ENCODE measurements at places on chromosomes 1 and 21.

- peak; percentile 67 for DNase-seq
Measured at GRCh38 chr1:37682334-37682987, 9.9 kb upstream of the CDCA8 start.

GRCh38 chr1:33957854-33958253 lies 94.0 kb downstream of the HMGB4 start:
- peak; percentile 25 for DNase-seq

DNA sequence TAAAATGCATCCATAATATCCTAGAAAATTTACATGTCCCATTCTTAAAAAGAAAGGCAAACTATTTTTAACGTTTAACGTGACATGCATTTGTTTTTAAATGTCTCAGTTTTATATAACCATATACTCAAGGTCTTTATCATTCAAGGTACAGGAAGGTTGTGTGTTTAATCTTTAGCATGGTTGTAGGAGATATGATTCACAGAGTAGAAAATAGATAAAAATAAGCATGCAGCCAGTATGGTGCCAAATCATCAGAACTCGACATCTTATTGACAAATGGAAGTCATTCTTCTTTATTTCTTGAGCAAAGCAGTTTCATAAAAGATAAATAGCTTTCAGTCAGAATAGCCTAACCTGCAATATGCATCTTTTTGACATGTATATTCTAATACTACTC lies 51.0 kb downstream of the SAMSN1 start:
- DNase-seq: no peak

DNA sequence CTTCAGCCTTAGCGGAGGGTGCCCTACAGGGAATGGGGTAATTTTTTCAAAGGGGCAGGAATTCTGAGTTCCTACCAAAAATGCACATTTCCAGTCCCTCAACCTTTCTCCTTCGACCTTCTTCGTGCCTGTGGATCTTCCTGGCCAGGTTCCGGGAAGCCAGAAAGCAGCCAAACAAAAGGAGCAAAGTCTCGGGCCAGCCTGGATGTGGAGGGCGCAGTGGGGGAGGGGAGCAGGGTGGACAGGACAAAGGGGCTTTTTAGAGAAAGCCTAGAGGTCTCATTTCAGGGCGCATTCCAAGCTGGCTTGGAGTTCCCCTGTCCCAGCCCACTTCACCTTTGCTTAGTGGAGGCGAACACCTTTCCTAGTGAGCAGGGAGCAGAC lies 2.9 kb upstream of the INAVA start:
- no peak for DNase-seq

DNA sequence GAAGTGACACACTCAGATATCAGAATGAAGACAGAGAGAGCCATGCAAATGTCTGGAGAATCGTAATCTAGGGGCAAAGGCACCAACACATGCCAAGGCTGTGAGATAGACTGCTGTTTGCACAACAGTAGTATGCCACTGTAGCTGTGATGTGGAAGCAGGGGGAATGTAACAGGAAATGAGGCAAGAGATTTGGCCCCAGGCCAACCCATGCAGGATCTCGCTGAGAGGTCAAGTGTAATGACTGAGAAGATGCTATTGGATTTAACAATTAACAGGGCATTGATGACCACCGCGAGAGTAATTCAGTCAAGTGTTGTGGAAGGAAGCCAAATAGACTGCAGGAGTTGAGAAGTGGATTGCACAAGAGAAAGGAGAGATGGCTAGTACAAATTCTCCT lies 107.3 kb upstream of the ST6GALNAC5 start:
- DNase-seq: peak; percentile 49

DNA sequence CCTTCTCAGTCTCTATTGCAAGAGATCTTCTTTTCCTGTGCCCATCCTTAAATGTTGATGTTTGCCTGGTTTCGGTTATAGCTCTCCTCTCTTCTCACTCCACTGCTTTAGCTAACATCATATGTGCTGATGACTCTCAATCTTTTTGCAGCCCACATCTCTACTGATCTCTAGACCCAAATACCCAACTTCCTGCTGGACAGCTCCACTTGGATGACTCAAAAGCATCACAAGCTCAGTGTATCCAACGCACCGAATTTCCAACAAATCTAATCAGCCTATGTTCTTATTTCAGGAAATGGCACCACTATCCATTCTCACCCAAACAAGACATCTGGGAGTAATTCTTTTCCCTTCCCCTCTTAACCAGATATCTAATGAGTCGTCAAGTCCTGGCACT lies 79.1 kb upstream of the ARTN start:
- no peak for DNase-seq

DNA sequence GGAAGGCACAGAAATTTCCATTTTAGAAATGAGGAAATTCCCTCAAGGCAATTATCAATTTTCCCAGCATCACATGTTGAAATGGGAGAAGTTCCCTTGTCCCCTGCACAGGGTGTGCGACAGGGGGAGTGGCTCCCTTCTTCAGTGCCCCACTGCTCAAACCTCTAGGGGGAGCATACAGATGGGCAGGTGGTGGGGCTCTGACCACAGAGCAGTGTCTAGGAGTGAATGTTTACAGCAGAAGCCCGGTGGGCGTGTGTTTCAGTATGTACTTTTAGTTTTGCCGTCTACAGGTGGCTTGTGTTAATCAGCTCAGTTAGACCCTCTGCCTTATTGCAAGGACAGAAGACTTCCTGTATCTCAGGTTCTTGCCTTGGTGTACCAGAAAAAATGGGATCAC lies 493.7 kb upstream of the PLXNA2 start:
- no peak for DNase-seq

DNA sequence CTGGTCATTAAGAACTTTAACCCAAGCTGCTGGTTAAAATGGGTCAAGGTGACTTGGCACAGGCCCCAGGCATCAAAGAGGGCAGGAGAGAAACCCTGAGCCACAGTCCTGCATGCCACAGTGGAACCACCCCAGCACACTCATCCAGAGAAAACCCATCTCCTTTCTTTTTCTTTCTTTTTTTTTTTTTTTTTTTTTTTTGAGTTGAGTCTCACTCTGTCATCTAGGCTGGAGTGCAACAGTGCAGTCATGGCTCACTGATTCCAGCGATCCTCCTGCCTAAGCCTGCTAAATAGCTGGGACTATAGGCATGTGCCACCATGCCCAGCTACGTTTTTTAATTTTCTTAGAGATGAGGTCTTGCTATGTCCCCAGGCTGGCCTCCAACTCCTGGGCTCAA lies 109.2 kb upstream of the RAB4A start:
- no peak for DNase-seq

- no peak for DNase-seq
Measured at GRCh38 chr1:109902204-109902985, 8.3 kb upstream of the CSF1 start.

Data from fibroblast of skin of scalp (primary cell).